NCI-H510A treated with DMSO at 0.1 percent for 48 hours (cell line): ENCODE measurements at places on chromosomes 6 and 20.

- DNase-seq, result no peak
Observed at GRCh38 chr6:119157506-119157815, 79.0 kb upstream of the FAM184A start.

DNA sequence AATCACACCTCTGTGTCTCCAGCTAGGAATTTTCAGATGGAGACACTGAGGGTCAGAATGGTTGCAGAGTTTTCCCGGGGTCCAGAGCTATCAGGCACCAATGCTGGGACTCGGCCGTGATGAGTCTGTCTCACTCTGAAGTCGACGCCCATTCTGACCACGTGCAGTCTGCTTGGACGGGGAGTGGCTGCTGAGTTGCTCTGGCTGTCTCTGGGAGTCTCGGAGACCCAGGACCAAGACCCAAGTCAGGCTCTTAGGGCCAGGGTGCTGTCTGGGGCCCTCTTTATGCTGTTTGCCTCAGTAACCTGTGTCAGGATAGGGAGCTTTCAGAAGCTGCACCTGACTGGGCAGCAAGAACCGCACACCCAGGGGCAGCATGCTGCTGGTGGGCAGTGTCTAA lies 4.6 kb downstream of the IP6K3 start:
- no peak for DNase-seq

- no peak for DNase-seq
Observed at GRCh38 chr20:6623989-6624388, 143.5 kb upstream of the BMP2 start.

- DNase-seq, result no peak
Observed at GRCh38 chr6:15770347-15771143, 107.7 kb upstream of the DTNBP1 start.

- no peak for DNase-seq
Observed at GRCh38 chr20:40679184-40679583, 9.9 kb downstream of the MAFB start.

DNA sequence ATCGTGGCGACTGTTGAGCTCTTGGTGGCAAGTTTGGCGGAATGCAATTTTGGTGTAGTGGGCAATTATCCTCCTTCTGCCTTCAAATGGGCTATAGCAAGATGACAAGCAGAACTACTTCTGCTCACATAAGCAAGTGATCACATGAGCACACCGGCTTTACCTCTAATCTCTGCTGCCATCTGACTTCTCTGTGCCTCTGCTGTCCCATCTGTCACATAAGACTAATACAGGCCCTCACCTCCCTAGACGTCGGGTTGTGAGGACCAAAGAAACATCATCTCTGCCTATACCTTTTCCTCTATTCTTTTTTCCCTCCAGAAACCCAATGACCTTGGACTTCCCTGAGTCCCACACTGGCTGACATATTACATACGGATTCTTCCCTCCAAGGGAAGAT lies 13.3 kb upstream of the WTAP start:
- no peak for DNase-seq

- DNase-seq, result no peak
Observed at GRCh38 chr6:144304223-144304848, 19.2 kb downstream of the UTRN start.

DNA sequence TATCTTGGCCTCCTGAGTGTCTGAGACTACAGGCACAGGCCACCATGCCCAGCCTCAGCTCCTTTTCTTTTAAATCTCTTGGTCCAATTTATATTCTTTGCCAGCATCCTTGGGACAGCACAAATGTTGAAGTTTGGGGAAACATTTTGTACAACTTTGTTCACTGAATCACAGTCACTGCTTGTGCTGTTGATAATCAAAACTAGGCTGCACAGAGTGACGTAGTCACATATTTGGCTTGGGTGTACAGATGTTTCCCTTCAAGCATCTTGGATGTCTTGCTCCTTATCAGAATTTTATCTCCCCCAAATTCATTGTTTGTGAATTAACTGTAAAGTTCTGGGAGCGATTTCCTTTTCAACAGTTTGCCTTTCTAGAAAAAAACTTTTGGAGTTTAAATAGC lies 17.9 kb downstream of the CARMIL1 start:
- no peak for DNase-seq

DNA sequence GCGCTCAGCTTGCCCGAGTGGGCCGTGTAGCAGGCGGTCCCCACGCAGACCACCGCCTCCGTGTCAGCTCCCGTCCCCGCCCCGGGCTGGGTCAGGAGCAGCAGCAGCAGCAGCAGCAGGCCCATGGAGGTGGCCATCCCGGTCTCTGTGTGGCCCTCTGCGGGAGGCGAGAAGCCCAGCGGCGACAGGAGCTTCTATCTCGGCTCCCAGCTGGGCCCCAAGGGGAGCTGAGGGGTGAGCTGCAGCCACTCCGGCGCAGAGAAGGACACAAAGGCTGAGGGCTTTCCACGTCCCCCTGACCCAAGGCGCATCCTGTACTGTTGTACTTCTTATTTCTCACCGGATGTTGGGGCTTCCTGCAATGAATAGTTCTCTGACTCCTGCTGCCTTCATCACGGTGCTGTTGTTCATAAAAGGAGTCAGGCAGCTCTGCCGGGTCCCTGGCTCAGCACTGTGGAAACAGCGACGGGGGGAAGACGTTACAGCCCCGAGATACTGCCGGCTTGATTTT lies at the start of gene CD93:
CD93 (minus strand) TSS at position 269 of the 511 bp plus-strand sequence; CDS start at position 137, 132 bp downstream.
- no peak for DNase-seq

DNA sequence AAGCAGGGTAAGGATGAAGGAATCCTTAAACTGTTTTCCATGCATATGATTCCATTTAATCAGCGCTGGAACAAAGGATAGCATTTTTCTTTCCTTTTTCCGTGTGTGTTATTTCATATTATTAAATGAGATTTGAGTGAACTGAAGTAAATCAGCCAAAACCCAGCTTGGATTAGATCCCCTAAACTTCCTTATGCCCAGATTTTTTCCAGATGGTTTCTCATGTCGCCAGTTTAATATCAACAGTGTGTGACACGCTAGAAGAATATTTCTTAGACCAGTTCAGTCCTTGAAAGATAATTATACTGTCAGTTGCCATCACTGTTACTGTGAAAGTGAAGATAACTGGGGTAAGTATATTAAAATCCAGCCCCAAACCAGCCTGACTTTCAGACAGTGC lies 1009.4 kb downstream of the KIF16B start:
- no peak for DNase-seq

- DNase-seq, result no peak
Observed at GRCh38 chr20:18533491-18533890, 25.8 kb downstream of the SEC23B start.

DNA sequence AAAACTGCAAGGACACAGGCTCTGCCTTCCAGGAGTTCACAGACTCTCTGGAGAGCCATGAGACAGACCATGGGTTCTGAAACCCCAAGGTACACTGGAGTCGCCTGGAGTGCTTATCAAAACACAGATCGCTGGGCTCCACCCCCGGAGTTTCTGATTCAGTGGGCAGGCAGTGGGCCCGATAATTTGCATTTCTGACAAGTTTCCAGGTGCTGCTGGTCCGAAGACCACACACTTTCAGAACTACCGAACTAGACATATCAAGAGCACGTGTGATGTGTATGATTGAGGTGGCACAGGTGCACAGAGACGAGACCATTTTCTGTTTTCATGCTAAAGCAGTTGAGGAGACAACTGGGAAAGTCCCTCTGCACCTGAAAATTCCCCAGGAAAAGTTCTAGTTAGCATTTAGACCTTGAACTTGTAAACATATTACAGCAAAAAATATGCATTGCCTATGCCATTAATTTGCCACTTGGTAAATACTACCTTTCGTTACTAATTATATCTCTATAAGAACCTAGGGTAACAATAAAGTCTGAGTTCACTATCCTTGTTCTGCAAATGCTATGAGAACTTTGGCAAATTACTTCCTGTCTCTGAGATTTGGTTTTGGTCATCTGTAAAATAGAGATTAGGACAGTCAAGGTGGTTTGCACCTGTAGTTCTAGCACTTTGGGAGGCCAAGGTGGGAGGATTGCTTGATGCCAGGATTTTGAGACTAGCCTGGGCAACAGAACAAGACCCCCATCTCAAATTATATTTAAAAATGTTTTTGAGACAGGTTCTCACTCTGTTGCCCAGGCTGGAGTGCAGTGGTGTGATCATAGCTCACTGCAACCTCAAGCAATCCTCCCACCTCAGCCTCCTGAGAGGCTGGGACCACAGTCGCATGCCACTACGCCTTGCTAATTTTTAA lies 14.3 kb upstream of the PIM1 start:
- DNase-seq, result no peak

- DNase-seq, result no peak
Observed at GRCh38 chr20:63968928-63969760, 586 bp downstream of the ZNF512B start.

DNA sequence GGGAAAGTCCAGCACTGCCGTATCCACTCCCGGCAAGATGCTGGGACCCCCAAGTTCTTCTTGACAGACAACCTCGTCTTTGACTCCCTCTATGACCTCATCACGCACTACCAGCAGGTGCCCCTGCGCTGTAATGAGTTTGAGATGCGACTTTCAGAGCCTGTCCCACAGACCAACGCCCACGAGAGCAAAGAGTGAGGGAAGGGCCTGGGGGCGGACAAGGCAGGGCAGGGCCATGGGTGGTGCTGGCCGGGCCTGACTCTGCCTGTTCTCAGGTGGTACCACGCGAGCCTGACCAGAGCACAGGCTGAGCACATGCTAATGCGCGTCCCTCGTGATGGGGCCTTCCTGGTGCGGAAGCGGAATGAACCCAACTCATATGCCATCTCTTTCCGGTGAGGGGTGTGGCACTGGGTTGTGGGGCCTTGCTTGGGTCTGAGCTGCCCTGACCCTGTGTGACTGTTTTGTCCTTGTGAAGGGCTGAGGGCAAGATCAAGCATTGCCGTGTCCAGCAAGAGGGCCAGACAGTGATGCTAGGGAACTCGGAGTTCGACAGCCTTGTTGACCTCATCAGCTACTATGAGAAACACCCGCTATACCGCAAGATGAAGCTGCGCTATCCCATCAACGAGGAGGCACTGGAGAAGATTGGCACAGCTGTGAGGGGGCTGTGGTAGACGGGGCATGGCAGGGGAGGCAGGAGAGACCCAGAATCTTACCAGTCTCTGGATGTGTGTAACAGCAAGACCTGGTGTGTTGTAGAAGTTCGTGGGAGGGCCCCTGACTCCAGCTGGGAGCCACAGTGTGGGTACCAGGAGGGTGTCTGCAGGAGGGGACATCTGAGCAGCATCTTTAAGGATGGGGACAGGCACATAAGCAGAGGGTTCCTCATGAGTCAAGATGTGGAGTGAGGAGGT lies 29.1 kb downstream of the PLCG1 start:
- DNase-seq, result no peak

- no peak for DNase-seq
Observed at GRCh38 chr6:142975365-142975764, 30.4 kb upstream of the HIVEP2 start.

DNA sequence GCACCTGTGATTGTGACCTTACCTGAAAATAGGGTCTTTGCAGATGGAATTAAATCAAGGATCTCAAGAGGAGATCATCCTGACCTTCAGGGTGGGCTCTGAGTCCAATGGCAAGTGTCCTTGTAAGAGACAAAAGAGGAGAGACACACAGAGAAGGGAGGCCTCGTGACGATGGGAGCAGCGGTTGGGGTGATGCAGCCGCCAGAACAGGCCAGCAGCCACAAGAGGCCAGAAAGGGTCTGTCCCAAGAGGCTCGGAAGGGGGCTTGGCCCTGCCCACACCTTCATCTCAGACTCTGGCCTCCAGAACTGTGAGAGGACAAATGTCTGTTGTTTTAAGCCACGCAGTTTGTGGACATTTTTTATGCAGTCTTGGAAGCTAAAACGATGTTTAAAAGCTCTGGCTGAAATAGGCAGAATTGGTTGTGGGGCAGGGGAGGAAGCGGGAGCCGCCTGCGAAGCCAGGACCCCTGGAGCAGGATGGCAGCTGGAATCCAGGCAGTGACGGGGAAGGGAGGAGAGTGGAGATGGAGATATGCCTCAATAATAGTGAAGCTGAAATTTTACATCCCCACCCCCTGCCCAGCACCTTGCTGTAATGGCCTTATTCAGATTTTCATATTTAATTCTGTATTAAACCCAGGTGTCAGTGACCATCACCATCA lies 216.4 kb downstream of the ANKRD60 start:
- no peak for DNase-seq

- DNase-seq, result no peak
Observed at GRCh38 chr6:166545156-166546034, 41.1 kb downstream of the RAMACL start.

DNA sequence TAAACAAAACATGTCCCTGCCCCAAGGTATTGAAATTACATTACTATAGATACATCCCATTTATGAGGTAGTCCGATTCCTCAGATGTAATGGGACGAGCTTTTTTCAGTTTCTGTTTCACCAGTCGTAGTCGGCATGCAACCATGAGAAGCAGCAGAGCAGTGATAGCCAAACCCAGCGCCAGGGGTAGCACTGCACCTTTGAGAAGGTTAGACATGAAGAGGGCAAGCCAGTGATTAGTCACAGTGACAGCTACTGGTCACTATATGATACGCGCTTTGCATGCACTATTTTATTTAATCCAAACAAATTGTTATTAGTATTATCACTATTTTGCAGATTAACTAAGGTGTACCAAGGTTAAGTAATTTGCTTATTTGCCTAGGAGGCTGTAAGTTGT lies 43.7 kb downstream of the LRP11 start:
- no peak for DNase-seq

- DNase-seq, result no peak
Observed at GRCh38 chr6:17022604-17023003, 79.2 kb upstream of the STMND1 start.

DNA sequence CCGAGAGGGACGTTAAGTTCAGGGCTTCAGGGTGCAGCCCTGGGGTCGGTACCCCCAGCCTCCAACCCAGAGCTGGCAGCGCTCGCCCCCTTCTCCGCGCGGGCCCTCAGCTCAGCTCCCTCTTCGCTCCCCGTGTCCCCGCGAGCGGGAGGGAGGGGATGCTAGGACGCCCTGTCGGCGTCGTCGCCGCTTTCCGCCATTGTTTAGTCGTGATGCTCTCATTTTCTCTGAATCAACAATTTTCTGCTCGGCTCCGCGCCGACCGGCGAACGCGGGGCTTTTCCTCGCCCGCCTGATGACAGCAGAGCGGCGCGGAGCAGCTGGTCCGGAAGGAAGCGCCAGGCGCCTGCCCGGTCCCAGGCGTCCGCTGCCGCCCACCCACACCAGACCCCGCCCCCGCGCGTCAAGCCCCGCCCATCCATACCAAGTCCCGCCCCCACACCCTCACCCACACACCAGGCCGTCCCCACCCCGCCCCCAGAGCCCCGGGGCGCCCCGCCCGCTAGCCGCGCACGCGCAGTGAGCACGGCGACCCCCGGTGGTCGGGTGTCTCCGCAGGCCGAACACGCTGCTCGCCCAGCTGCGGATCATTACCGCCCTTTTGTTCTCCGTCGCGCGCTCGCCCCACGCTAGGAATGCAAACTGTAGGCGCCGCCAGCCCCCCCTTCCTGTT lies 50.1 kb upstream of the SLC32A1 start:
- DNase-seq, result no peak

DNA sequence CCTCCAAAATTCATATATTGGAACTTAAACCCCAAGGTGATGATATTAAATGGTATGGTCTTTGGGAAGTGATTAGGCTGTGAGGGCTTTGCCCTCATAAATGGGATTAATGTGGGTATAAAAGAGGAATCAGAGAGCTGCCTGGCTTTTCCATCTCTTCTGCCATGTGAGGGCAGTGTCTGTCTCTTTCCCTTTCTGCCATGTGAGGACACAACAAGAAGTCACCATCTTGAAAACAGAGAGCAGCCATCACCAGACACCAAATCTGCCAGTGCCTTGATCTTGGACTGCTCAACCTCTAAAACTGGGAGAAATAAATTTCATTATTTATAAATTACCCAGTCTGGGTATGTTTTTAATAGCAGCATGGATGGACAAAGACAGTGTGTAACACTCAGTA lies 263.0 kb downstream of the PAX1 start:
- no peak for DNase-seq

- DNase-seq, result no peak
Observed at GRCh38 chr6:154403788-154404187, 47.2 kb upstream of the IPCEF1 start.
